ENCODE measurements at places on chromosomes 3 and 15. TPM values are rescaled to one million over a fixed set of nuclear protein-coding genes. Genes with fewer than 3 reads are reported as not detected.

Gene COL6A5
- under 0.01 TPM for total RNA-seq

Gene TRANK1
- 9.0 TPM for total RNA-seq

Gene PCBP4
- total RNA-seq: 45.7 TPM

Gene INKA1
- 14.3 TPM for total RNA-seq

Gene B3GNT5
- total RNA-seq: 19.2 TPM

Gene P2RY13
- 1.6 TPM for total RNA-seq

Gene TGM4
- total RNA-seq: not detected

Gene ROPN1
- not detected for total RNA-seq

Gene FGF7
- 0.41 TPM for total RNA-seq

Gene HIGD2B
- under 0.01 TPM for total RNA-seq

Gene EPHB3
- 5.7 TPM for total RNA-seq

Gene MST1
- total RNA-seq: 6.9 TPM

Gene KCNAB1
- total RNA-seq: 31.4 TPM

Gene SLC15A2
- 7.7 TPM for total RNA-seq

Gene PLSCR4
- 5.7 TPM for total RNA-seq

Gene LYZL4
- total RNA-seq: not detected

Gene SERINC4
- 0.41 TPM for total RNA-seq

Gene TRIM71
- total RNA-seq: 2.9 TPM

Gene POC1A
- 2.4 TPM for total RNA-seq

All from frontal cortex (tissue), 4 donors.